ENCODE measurements at places on chromosomes 5 and 9.

GRCh38 chr5:73030995-73031394 is 75.2 kb downstream of the FCHO2 start:
- no peak for DNase-seq

DNA sequence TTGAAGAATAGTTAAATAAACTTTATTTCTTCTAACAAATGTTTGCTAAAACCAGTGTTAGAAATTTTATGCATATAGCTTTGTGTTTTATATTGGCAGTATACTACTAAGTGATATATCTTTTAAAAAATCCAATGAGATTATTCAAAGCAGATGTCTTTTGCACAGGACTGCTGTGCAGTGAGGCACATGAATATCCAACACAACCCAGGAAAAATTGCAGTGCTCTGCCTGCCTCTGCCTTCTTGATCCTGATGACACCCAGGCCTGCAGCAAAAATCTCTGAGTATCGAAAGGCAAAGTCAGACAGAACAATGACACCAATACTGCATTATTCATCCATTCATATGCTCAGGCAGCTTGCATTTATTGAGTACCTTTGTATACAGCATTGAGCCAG is 1076.5 kb upstream of the ARRDC3 start:
- no peak for DNase-seq

DNA sequence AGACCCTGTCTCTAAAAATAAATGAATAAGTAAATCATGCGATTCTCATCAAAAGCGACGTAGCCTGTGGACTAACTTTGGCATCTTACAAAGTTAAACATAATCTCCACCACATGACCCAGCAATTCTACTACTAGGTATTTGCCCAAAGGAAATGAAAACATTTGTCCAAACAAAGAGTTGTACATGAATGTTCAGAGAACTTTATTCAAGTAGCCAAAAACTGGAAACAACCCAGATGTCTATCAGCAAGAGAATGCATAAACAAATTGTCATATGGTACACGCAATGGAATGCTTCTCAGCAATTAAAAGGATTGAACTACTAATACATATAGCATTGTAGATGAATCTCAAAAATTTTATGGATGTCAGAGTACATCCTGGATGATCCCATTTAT is 82.6 kb downstream of the ADRB2 start:
- no peak for DNase-seq

DNA sequence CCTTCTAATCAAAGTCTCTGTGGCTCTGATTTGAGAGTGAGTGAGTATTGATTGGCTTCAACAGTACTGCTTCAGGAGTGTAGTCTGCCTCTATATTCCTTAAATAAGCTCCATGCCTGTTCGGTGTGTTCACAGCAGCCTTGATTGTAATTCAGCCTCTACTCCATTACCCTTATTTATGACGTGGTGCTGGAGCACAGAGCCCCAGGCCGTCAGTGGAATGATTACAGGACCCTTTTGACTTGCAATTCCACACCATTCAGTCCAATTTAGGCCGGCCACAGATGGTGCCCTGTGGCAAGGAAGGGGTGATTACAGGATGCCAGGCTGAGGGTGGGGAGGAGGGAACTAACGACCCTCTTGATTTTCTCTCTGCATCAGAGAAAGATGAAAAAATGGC is 110.3 kb downstream of the ASTN2 start:
- no peak for DNase-seq

DNA sequence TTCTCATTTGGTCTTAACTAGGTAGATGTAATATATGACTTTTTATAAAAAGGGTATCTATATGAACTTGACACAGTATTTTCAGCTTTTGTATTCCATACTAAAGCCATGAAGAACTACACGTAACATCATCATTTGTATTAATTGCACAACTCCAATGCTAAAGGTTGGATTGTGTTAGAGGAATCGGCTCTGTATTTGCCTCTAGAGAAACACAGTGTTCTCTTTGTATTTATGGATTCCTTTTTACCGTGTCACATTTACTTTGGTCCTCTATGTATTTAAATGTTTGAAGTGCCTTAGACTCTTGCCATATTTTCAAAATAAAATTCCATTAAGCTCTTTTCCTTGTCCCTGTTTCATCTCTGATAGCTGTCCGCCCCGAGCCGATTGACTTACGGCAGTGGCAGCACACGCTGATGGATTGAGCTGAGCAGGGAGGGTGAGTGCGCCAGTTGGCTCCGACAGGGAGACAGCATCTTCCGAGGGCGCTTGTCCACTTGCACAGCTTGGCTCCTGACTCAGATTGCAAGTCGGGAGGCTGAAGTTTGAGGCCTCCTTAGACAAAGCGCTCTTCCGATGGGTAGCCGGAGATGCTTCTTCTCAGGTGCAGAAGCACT is 95.6 kb upstream of the DMRT1 start:
- DNase-seq = no peak

DNA sequence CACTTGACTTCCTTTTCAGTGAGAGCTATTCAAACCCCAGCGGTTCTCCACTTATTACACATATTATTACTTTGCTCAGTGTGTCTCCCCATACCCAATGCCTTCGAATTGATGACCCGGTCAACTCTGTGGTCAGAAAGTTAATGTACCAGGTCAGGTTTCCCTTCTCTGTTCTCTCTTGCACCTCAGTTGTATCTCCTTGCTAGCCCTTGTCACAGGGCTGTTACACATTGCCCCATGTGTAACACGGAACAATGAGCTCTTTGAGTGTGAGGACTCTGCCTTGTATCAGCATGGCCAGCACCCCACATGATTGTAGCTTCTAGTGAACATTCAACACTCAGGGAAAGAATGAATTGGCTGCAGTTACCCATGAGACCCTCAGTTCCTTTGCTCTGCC is 73.6 kb downstream of the DOCK2 start:
- no peak for DNase-seq

DNA sequence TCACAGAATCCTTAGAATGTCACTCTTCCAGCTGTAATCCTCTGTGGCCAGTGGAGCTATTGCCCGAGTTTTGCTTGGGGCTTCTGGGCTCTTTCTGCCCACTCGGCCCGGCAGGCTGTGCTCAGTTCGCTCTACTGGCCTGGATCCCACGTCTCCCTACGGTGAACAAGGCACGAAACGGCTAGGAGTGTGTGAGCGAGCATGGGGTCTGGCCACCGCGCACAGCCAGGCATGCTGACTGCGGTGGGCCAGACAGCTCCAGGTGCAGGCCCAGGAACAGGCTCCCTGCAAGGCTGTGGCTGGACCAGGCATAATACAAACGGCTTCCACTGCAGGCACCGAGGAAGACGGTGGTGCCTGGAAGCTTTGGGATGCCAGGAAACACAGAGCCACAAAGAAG is 2035.5 kb upstream of the ACO1 start:
- DNase-seq = no peak

DNA sequence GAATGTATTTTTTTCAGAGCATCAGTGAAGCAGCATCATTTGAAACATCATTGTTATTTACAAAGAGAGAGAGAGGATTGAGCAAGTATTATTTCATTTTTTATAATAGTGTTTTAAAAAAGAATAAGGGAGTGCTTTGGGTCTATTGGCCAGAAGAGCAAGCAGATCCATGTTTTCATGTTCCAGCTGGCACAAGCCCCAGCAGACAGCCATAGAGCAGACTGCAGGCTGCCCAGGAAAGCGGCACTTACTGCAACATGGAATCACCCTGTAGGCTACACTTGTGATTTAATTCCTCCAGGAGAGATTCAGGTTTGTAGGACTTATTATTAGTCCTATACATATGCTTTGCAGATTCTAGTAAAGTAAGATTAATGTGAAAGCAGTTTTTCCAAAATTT is 407.0 kb upstream of the GRAMD2B start:
- DNase-seq = no peak

GRCh38 chr9:118575341-118576070 is 793.7 kb downstream of the BRINP1 start:
- DNase-seq = no peak

GRCh38 chr5:52300703-52301372 is 486.9 kb upstream of the ITGA1 start:
- DNase-seq = no peak

- DNase-seq = no peak
These were observed 33.7 kb downstream of the SNX18 start for GRCh38 chr5:54551292-54551691.

DNA sequence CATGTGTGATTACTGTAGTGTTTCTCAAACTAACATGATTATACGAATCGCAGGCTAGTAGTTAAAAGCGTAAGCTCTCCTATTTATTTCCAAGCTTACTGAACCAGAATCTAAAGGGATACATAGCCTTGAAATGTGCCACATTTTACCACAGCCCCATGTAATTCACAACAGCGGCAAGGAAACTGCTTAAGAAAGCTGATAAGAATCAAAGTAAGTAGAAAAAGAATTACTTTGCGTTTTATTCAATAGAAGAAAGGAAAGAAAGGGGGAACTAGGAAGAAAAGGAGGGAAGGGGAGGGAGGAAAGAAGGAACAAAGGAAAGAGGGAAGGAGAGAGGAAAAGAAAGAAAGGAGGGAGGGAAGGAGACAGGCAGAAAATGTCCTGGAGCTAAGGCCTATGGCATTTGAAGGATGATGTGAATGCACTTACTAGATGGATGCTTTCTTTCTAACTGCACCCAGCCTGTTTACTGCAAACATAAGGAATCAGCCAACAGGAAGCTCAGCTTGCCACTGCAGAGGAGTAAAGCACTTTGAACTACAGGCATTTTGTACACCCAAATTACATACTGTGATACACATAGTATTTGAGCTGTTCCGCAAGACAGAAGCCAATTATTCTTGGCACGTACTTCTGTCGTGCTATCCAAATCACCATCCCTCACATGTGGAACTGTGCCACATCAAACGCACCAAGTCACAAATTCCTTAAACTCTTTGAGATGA is 521.7 kb downstream of the RAB3C start:
- DNase-seq = no peak

DNA sequence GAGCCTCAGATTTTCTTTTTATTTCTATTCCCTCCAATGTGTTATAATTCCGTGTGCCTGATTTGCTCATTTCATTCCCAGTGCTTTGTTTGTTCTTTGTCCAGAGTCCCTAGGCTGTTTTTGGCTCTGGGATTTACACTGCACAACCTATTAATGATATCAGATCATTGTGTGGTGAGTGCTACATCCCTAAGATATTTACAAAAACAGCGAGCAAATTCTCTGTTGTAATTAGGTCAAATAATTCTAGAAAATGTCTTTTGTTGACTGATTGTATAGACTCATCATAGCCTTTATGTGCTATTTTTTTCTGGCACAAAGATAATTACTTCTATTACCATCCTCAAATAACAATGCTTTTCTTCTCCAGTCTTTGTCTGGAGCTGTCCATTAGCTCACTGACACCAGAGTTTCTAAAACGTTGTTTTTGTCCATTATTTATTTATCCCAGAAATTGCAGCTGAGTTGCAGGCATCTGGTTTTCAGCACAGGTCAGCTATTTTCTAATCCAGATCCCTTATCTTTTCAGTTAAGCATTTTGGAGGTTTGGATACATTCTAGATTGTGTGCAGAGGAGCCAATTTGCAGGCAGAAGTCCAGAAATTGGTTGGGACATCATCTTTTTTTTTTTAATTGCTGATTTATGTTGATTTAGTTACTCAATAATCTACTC is 379.9 kb upstream of the DMAC1 start:
- no peak for DNase-seq

DNA sequence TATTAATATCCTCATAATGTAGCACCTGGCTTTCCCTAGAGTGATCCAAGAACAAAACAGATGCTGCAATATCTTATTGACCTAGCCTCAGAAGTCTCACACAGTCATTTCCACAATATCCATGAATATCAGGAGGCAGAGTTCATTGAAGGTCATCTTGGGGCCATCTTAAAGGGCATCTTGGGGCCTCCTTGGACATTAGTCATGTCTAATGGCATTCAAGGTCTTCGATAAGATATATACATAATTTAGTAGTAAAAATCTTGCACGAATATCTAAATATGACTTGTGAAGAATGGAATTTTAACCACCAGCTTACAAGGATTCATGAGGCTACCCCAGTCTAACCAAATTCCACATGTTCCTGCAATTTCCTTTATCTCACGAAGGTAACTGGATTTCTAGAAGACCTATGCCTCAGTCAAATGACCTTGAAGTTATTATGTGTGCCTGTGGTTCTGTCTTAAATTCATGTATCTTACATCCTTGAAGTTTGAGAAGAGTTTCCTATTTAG is 163.6 kb upstream of the SPEF2 start:
- no peak for DNase-seq

- DNase-seq = no peak
These were observed 6.1 kb upstream of the OTP start for GRCh38 chr5:77644371-77645157.

Data from inflammatory macrophage treated with lipopolysaccharide for 1 hour (primary cell).